ENCODE measurements at places on chromosomes 1 and 21.

DNA sequence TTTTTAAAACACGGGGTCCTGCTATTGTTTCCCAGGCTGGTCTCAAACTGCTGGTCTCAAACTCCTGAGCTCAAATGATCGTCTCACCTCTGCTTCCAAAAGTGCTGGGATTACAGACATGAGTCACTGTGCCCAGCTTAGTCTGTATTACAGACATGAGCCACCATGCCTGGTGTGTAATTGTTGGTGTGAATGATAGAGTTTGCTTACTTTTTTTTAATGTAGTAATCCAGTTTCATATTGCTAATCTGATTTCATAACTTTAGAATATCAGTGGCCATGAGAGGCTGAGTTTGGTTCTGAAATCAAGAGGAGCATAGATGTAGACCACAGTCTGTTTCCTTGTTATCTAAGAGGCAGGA lies 3.4 kb downstream of the EPB41 start:
- peak; percentile 61 for DNase-seq

- DNase-seq: no peak
These were observed 2.1 kb downstream of the SETDB1 start for GRCh38 chr1:150928286-150928685.

- DNase-seq: no peak
These were observed 2.4 kb upstream of the DPT start for GRCh38 chr1:168731244-168731953.

GRCh38 chr1:87993051-87993450 lies 664.4 kb downstream of the LMO4 start:
- DNase-seq: no peak

GRCh38 chr1:3945916-3946840 lies 46.1 kb upstream of the C1orf174 start:
- no peak for DNase-seq

DNA sequence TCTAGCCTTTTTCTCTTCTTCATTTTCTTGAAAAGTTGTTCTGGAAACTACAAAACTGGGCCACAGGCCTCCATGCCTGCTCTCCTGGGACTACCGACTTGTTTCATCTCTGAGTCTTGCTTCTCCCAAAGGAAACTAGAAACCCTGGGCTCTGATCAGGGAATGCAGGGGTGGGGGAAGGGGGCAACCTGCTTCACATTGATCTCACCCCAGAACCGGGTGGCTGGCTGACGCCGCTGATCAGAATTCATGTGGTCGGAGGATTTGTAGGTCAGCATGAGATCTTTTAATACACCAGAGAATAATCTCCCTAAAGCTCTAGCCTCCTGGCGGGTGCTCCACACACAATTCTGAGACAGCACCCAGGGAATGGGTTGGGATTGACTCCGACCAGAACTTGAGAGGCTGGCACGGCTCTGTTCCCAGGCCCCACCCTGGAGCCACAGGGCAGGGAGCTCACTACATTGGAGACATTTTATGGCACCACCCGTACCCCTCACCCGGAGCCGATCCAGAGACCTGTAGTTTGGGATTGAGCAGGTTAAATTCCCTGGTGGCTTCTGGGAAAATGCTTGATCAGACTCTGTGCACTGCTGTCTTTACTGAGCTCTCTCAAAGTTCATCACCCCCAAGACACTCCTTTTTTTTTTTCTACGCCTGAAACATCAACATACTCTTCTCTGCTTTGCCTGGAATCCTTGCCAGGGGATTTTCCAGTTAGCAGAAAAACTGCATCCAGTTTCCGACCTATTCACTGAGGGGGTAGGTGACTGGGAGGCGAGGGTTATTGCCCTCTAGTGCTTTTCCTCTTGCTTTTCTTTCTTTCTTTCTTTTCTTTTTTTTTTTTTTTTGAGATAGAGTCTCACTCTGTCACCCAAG lies 12.2 kb upstream of the ARHGEF10L start:
- DNase-seq: no peak

GRCh38 chr1:55245781-55246180 lies 30.6 kb upstream of the USP24 start:
- no peak for DNase-seq

DNA sequence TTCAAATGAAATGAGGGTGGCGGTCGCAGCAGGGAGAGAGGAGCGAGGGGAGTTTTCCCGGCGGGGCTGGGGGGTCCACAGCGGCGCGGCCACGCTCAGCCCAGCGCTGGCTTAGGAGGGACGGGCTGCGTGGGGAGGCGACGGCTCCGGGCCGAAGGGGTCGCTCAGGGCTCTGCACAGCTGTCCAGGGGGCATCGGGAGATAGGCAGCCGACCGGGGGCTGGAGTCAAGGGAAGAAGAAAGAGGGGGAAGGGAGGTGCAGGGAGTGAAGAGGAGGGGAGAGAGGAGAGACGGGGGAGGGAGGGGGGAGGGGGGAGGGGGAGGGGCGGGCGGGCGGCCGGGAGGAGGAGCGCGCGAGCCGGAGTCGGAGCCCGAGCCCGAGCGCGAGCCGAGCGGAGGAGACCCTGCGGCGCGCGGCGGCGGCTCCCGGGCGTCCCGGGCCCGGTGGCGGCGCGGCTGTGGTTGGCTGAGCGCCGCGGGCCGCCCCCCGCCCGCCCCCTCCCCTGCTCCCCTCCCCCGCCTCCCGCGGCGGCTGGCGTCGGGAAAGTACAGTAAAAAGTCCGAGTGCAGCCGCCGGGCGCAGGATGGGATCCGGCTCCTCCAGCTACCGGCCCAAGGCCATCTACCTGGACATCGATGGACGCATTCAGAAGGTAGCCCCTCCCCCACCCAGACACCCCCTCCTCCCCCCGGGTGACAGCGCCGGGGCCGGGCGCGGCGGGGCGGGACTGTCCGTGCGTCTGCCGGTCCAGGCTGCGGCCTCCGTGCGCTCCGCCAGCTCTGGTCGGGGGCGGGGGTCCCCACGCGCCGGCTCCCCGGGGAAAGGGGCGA lies at the start of gene PDE9A:
TSS of gene PDE9A (plus strand) at position 391 of the 831 bp plus-strand sequence. CDS start at position 585, 194 bp downstream.
- peak; percentile 13 for DNase-seq

DNA sequence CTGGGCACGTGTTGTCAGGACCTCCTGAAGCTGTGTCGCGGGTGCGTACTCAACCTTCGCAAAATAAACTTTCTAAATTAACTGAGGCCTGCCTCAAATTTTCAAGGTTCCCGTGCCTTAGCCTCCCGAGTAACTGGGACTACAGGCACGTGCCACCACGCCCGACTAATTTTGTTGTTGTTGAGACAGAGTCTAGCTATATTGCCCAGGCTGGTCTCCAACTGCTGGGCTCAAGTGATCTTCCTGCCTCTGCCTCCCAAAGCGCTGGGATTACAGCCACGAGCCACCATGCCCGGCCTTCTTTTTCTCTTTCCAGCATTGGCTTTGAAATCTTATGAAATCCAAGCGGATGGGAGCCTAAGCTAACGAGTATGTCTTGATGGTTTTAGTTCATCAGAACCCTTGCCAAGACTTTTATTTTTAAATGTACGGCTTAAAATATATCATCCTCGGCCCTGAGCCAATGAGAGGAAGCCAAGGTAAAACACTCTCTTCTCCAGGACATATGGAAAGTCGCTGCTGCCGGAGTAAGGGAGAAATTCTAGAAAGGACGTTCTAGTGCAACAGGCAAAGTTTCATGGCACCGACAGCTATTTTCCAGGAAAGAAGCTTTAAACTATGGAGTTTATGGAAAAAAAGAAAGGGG lies 12.7 kb upstream of the ERVH48-1 start:
- no peak for DNase-seq

DNA sequence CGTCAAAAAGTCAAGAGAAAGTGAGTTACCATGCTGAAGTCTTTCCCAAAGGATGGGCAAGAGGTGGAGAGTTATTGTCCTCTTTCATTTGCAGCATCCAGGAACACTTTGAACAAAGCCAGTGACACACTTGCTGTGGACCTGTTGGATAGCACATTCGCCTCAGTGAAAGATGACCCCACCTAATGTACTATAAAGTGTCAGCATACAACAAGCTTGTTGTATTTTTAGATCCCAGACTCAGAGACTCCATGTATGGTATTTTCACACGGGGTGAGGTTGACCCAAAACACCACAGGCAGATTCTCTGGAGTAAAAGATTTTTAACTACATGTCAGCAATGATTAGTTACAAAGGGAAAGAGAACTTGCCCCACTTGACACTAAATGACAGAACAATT lies 273.8 kb downstream of the PTBP2 start:
- no peak for DNase-seq

DNA sequence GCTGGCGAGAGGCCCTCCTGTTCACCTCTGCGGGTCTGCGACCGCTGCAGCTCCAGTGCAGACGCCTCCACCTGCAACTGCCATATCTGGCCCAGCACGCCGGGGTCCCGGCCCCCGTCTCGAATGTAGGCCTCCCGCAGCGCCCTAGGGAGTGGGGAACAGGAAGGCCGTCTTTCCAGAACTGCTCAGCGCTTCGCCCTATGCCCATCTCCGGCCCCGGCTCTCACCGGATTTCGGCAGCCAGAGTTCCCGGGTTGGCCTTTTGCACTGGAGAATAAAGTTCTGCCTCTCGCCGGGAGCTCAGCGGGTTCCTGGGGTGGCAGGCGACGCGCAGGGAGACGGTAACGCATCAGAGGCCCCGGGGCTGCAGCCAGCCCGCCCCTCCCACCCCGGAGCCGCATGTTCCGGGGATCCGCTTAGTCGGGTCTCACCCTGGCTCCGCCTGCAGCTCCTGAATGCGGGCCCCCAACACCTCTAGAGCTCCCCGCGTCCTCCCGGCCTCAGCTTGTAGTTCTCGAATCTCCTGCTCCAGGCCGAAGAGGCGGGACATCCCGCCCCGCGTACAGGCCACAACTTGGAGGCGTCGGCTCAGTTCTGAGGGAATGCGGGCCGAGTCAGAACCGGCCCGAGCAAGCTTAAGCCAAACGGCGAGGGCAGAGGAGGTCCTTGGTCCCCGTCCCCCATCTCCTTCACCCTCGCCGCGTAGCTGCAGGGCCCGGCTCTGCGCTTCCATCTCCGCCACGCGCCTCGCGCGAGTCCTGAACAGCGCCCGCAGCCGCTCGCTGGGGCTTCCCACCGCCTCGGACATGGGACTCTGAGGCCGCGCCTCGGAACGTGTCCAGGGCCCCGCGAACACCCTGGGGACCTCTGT lies 1.1 kb downstream of the CCDC17 start:
- DNase-seq: no peak

GRCh38 chr21:35628316-35628715 lies 432.0 kb downstream of the SETD4 start:
- no peak for DNase-seq

DNA sequence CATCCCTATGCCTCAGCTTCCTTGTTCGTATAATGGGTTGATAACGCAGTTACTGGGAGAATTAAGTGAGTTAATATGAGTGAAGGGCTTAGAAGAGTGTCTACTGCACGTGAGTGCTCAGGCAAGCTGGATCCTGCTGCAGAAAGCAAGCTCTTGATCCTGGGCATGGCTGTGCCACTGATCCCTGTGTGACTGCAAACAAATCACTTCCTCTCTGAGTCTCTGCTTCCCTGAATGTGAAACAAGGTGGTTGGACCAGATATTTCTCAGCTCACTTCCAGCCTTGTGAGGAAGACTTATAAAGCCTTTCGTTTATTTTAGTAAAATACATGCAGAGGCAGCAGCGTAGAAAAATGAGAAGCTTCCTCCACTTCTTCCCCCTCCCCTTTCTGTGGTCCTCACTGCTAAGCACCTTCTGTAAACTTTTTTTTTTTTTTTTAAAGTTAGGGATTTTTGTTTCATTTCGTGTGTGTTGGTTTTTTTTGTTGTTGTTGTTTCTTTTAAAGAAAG lies 13.8 kb downstream of the PSEN2 start:
- no peak for DNase-seq

GRCh38 chr1:10679496-10680220 lies 116.8 kb downstream of the CASZ1 start:
- DNase-seq: no peak

DNA sequence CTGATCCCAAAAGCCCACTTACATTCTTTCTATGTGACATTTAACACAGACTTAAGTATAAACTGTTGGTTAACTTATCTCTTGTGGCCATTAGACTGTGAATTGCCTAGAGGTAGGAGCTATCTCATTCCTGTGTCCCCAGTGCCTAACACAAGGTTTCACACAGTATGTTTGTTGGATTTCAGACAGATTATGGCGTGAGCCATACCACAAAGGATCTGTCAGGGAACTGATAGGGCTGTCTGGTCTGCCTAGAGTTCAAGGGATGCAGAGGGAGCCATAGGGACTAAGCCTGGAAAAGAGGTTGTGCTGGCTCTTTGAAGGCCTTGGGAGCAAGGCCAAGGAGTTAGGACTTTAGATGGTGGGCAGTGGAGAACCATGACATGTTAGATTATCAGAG lies 40.0 kb downstream of the MEF2D start:
- DNase-seq: no peak

DNA sequence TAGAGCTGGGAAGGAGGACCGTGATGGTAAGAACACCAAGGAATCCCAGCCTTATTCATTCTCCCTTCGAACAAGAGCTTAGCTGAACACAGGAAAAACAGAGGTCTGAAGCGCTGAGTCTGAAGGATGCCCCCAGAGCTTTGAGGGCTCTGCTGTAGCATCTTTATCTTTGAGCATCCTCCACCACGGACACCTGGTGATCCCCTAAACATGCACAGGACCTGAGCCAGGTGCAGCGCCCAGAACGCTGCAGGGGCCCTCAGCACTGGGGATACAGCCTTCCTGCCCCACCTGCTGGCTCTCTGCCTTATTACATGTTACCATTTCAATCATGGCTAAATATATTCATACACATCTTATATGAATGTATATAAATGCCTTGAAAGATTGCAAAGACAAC lies 7.7 kb upstream of the GPATCH4 start:
- peak; percentile 65 for DNase-seq

- DNase-seq: no peak
These were observed 39.2 kb downstream of the HLX start for GRCh38 chr1:220918285-220918951.

- no peak for DNase-seq
These were observed 8.3 kb downstream of the SHISA4 start for GRCh38 chr1:201896951-201897391.

- no peak for DNase-seq
These were observed 8.8 kb upstream of the HENMT1 start for GRCh38 chr1:108669679-108670078.

- DNase-seq: no peak
These were observed 17.7 kb downstream of the CLDN17 start for GRCh38 chr21:30148906-30149305.

DNA sequence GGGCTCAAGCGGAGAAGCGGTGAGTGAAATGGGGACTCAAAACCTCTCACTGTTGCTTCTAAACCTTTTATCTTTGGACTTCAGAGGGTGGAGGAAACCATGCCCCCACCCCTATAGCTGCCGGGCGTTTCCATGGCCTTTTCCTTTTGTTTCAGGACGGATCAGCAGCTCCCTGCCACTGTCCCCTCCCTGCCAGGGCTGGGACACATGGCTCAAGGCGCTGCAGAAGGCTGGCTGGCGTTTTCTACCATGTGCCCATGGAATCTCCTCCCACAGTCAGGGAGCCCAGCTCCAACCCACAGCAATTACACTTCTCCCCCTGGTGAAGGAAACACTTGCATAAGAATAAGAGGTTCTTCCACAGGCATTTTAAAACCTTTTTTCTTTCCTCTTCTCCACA lies 812.7 kb downstream of the PLA2G4A start:
- DNase-seq: no peak

GRCh38 chr1:219847215-219847855 lies 81.0 kb downstream of the SLC30A10 start:
- no peak for DNase-seq
